Stimulated activated CD4-positive, alpha-beta T cell treated with anti-CD3 and anti-CD28 coated beads, Interleukin-4, amount 100 ng/mL, for 4 hours (primary cell): ENCODE measurements at places on chromosomes 7 and 10.

GRCh38 chr10:49388161-49388560, 7.7 kb downstream of the DRGX start:
- no peak for DNase-seq

DNA sequence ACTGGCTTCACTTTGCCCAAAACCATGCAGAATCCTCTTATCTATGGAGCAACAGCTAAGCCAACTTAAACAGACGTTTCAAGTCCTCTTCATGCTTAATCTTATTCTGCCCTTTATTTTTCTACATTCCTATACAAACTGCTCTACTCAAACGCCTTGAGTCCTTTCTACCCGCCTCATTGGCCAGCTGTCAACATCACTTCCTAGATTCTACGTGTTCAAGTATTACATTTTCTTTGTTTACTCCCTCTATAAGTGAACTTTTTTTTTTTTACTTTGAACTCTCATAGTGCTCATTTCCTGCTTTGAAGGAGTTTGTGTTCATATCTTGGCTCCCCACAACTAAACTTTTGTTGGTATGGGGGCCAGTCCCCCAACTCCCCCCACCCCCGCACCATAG, 28.9 kb upstream of the SLC26A5 start:
- DNase-seq = no peak

DNA sequence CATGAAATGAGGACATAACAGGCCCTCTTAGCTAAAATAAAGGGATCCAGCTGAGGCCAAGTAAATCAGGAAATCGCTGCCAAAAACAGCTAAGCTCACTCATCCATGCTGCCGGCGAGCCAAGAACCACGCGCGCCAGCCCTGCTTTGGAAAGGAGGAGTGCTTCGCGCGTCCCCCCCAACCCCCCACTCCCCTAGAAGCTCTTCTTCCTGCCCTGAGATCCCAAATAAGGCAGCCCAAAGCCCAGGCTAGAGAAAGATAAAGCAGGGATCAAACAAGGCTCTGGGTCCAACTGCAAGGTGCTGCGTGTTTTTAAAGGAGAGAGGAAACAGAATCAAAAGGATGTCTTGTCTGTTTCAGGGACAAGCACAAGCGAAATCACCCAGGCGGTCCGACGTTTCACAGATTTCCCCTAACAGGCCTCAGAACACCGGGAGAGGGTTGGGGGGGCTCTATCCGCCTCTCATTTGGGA, 168.3 kb upstream of the AUTS2 start:
- no peak for DNase-seq

- DNase-seq = no peak
Observed at GRCh38 chr7:130554481-130554880, 62.6 kb downstream of the MEST start.

DNA sequence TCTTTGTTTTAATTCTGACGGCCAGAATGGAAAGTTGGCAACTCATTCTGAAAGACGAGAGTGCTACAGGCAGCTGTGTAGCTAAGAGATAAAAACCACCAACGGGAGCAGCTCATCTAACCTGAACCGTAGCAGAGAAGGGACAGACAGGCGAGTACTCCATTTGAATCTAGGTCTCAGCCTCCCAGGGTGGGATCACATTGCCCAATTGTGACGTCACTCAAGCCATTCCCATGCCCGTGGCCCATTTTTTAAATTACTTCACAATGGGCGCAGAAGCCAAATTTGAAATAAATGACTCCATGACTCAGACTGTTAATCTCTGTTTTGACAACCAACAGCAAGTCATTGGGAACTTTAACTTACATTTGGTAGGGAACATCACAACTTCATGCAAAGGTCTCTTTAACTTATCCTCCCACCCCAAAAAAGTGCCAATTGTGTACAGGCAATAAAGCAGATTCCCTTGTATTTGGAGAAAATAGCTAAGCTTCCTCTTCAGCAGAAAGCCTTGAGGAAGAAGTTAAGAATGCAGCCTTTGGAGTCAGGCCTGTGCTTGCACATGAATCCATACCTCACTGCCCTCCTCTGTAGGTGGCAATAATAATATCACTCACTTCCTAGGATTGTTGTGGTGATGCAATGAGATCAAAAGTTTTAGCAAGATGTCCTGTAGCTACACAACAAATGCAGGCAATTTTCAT, 93.2 kb upstream of the KIF5B start:
- DNase-seq = no peak

- no peak for DNase-seq
Observed at GRCh38 chr7:121544726-121545125, 148.6 kb upstream of the FAM3C start.

- DNase-seq = no peak
Observed at GRCh38 chr7:92708111-92709042, 118.2 kb upstream of the FAM133B start.

- DNase-seq = no peak
Observed at GRCh38 chr10:18607503-18608378, 43.6 kb downstream of the NSUN6 start.

DNA sequence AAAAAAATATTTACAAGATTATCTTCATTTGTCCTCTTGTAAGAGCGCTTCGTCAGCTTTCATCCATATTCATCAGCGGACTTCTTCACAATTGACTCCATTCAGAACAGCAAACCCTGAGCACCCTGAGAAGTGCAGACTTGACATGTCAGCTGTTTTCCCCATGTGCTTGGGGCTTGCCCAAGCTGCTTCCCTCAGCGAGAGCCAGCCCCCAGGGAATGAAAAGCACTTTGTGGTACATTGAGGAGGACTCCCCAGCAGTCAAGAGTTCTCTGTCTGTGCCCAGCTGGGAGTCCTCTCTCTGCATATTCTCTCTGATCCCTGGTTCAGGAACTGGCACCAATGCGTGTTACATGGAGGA, 22.7 kb downstream of the HKDC1 start:
- DNase-seq = no peak

DNA sequence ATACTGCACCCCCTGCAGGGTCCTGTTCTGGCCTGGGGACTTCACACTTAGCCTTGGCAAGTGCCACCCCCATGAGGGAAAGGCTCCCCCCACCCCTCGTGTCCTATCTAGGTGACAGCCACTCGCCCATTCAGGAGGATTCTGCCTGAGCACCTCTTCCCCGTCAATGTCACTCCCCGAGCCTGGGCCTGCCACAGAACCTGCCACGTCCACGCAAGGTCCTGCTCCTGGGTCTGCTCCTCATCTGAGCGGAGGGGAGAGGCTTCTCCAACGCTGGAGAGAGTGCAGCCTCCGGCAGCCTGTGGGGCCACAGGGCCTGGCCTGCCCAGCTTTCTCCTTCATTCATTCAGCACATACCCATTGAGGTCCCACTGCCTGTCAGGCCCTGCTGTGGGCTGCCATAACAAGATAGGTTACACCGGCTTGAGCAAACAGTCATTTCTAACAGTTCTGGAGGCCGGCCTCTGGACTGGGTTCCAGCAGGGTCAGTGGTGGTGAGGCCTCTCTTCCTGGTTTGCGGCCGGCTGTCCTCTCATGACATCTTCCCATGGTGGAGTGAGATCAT, 92.0 kb upstream of the RET start:
- no peak for DNase-seq

DNA sequence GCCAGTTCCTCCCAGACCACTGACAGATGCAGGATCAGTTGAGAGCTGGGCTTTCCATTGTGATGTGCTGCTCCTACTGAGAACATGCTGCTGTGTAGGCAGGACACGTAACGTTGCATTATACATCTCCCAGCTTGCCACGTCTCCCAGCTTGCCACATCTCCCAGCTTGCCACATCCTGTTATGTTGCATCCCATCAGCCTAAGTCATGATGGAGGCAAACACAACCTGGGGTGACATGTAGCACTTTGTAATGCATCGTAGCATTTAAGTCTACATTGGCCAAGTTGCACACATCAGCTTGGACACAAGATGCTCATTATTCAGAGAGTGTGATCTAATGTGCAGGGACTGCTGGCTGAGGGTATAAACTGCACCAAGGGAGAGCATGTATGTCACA, 73.3 kb upstream of the CHCHD3 start:
- no peak for DNase-seq

DNA sequence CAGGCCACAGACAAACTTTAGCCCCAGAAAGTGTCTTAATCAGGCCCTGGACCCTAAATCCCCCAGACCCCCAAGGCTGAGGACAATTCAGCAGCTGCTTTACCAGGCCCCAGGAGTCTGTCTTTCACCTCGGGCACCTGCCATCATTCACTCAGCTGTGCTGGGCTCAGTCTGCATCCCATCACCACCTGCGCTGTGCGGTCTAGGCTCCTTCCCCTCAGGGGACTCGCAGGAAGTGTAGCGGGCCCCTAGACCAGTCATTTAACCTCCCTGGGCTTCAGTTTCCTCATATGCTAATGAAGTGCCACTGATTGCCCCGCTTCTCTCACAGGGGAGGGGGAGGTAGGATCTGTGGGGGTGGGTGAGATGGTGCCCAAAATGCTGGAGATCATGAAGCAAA, 76.4 kb upstream of the ZMIZ1 start:
- no peak for DNase-seq

- no peak for DNase-seq
Observed at GRCh38 chr10:79399223-79399831, 46.1 kb downstream of the ZCCHC24 start.

GRCh38 chr10:121406823-121407545, 191.3 kb downstream of the FGFR2 start:
- no peak for DNase-seq

DNA sequence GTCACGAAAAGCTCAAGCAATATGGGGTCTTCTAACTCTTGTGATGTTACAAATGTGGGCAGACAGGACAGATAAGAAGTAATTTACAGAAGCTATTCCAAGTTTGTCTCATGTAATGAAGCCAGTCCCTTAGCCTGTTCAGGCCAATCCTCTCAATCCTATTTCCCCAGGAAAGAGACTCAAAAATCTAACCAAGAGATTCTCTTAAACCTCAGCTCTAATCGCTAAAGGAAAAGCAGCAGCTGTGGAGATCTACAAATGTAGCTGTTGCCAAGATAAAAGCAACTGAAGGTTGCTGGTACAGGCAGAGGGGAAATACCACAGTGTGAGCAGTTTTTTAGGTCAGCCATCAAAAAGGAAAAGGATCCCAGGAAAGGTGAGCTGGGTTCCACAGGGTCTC, 39.3 kb downstream of the ANK3 start:
- no peak for DNase-seq

- no peak for DNase-seq
Observed at GRCh38 chr10:48599830-48600134, 5.1 kb downstream of the ARHGAP22 start.

- no peak for DNase-seq
Observed at GRCh38 chr10:71233482-71233892, 21.1 kb downstream of the UNC5B start.

- no peak for DNase-seq
Observed at GRCh38 chr7:128740996-128741395, 1.8 kb downstream of the CALU start.

- DNase-seq = no peak
Observed at GRCh38 chr7:5450549-5451327, 27.1 kb upstream of the TNRC18 start.

- DNase-seq = no peak
Observed at GRCh38 chr10:64726466-64726865, 1205.3 kb downstream of the REEP3 start.

DNA sequence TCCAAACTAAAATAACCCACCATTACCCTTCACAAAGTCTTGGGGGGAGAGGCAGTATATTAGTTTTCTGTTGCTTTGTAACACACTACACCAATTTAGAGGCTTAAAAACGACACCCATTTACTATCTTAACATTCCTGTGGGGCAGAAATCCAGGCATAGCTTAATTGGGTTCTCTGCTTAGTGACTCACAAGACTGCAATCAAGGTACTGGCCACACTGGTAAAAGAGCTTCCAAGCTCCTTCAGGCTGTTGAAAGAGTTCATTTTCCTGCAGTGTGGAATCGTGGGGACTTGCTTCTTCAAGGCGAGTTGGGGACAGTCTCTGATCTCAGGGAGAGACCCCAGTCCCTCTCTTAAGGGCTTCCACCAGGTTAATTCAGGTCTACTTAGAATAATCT, 139.1 kb downstream of the XPNPEP1 start:
- no peak for DNase-seq

DNA sequence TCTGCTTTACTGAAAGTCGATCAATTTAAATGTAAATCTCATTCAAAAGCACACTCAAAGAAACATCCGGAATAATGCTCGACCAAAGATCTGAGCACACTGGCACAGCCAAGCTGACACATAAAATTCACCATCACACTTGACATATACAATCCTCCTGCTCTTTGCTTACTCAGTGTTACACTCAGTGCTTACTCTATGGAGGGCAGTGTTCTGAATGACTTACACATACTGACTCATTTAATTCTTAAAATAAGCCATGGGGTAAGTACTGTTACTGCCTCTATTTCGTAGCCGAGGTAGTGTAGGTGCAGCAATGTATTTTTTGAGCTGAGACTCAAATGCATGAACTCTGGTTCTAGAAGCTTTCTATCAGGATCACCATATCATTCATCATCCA, 421.5 kb upstream of the LRRN3 start:
- DNase-seq = no peak

DNA sequence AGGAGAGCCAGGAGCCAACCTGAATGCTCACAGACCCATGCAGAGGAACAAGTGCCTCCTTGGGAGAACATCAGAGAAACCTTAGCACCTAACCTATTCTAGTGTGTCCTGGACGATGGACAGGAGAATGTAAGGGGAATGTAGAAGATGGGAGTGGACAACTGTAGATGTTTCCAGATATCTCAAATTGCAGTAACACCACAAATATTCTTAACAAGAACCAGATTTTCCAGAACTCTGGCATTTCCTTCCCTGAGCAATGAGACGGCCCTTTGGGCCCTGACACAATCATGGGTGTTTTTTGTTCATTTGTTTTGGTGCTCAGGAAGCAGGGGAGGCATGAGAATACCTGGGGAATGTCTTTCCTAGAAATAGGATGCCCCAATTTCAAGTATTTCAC, 196.1 kb upstream of the PRSS1 start:
- DNase-seq = no peak

DNA sequence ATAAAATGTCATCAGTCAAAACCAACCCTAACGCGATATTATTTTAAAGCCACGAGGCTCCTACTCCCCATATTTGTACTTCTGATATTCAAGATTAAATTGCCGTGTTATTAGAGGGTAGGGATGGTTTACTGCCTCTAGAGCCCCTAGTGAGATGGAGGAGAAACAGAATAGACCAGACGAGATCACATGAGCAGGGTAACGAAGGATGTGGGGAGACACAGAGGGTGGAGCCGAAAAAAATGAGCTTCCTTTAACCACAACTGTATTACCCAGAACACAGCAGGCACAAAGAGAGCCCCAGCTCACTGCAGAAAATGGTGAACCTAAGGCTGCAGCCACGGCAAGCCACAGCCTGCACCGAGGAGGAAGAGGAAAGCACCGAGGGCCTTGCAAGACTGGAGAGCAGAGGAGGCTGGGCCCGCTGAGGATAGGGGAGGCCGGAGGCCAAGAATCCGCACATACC, 14.3 kb downstream of the ZC3HAV1 start:
- DNase-seq = peak; percentile 66
